ENCODE measurements at places on chromosomes 3 and 15.

GRCh38 chr15:76866716-76867321 is 38.3 kb downstream of the SCAPER start:
- DNase-seq, result no peak

DNA sequence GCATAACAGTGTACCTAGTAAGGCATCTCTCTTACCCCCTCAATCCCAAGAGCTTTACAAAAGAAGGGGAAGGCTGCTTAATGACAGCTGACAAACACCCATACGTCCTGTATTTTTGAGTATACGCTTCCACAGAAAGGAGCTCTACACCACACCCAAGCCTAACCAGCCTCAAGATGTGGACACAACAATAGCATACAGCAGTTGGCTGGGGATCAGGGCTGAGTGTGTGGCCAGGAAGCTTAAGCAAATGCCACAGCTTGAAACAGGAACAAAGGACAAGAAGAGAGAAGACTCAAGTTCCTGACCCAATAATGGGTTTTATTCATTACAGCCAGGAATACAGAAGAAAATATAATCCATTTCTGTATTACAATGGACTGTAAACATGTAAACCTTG is 6.9 kb downstream of the HEXA start:
- DNase-seq, result no peak

DNA sequence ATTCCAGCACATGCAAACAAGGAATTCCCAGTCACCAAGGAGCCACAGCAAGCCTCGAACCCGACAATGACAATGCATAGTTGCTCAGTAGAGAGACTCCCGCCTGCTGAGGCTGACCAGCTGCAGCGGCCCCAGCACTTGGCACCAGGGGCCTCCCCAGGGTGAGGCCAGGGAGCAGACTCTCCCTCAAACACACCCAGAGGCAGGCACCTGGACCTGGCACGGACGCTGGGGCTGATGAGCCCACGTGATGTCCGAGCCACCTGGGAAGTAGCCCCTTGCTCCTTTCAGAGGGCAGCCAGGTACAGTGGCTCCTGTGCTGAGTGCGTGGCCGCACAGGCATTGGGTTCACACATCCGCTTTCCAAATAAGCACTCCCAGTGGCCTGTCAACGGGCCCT is 315.9 kb upstream of the TGFBR2 start:
- DNase-seq, result no peak

DNA sequence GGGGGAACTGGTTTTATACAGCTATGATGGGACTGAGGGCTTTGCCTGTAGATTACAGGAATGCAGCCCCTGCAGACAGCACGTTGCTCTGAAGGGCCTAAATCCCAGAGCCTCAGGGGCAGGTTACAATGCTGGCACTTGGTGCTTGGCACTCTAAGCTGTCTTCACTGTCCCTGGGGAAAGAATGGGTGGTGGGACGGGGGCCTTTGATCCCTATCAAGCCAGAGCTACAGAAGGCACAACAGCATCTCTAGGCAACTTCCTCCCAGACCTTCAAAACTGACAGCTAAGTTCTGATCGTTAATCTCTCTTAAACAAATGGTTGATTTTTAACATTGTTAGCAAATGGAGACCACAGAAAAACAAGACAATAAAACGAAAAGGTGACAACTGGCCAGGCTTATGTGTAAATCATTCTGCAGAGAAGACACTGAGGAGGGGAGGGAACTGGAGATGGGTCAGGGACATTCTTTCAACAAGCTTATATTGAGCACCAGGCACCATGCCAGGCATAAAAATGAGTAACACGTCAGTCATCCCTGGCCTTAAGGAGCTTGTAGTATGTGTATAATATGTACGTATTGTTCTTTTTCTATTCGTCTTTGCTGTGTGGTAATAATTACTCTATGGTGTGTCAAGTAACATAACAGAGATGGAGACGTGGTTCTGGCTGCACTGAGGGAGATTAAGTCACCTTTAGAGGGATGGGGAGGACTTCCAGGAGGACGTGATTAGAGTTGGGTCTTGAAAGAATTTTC is 49.1 kb downstream of the CA12 start:
- no peak for DNase-seq

DNA sequence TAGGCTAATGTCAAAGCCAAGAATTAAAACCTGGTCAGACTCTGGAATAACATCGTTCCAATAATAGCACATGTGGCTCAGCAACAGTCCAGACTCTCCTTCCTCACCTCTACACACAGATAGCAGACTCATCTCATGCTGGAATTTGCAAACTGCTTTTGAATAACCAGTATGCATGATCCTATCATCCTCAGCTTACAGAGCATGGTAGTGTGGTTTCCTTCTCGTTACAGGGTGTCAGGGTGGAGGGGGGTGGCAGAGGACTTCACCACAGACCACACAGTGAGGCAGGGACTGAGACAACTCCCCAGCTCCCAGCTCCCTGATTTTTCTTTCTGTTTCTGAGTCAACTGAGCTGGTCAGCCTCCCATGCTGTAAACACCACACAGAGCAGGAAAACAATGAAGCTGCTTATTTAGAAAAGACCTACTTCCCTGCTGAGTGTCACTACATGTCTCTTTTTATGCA is 101.6 kb downstream of the RPL22L1 start:
- DNase-seq, result no peak

- DNase-seq, result no peak
Observed at GRCh38 chr3:25775936-25776335, 7.3 kb downstream of the NGLY1 start.

- no peak for DNase-seq
Observed at GRCh38 chr3:30778933-30779332, 115.5 kb downstream of the GADL1 start.

- no peak for DNase-seq
Observed at GRCh38 chr3:178170698-178171535, 365.3 kb upstream of the KCNMB2 start.

DNA sequence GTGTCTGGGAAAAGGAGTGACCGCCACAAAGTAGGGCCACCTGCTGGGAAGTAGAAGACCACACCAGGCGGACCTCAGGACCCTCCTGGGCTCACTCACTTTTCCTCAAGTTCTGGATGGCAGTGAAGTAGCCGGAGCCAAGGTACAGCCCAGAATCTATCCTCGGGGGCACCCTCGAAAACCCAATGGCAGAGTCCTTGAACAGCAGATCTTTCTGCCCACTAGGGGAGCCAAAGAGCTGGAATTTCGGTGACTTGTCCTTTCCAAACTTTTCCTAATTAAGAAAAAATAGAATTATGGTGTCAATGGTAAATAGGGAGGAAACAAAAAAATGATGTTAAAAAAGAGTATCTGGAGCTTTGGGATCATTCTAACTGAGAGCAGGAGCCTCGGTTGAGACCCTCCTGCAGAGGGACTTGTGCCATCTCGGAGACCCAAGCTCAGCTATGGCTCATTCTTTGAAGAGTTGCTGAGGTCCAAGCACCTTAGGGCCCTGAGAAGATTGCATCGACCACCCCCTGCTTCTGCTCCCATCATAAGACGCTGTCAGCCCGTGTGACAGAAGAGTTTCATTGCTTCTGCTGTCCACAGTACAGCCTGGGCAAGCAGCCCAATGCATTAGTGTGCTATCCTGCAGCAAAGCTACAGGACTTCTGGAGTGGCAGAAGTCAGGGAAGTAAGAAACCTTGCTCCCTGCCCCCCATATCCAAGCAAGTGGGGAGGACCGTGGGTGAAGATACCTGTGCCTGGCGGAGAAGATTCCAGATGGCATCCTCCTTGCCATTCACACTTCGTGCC is 14.8 kb downstream of the LTF start:
- DNase-seq, result no peak

GRCh38 chr3:115279939-115280338 is 132.9 kb upstream of the ZBTB20 start:
- no peak for DNase-seq

- no peak for DNase-seq
Observed at GRCh38 chr15:61527836-61528580, 298.9 kb upstream of the RORA start.

DNA sequence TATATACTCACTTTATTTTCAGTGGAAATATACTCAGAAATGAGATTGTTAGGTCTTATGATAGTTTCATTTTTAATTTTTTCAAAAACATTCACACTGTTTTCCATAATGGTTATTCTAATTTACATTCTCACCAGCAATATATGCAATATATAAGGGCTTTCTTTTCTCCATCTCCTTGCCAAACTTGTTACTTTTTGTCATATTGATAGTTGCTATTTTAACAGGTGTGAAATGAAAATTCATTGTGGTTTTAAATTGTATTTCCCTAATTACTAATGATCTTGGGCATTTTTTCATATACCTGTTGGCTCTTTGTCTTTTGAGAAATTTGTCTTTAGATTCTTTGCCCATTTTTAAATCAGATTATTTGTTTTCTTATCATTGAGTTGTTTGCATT is 325.2 kb downstream of the DIPK2A start:
- DNase-seq, result no peak

GRCh38 chr3:62803276-62803675 is 71.9 kb downstream of the CADPS start:
- DNase-seq, result no peak

DNA sequence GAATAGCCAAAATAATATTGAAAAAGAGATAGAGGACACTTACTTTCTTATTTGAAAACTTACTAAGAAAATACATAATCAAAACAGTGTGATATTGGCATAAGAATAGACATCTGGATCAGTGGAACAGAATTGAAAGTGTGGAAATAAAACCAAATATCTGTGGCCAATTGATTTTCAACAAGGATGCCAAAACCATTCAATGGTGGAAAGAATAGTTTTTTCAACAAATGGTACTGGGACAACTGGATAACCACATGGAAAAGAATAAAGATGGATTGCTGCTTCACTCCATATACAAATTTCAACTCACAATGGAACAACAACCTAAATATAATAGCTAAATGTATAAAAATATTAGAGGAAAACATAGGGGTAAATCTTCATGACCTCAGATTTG is 152.5 kb upstream of the GPR149 start:
- DNase-seq, result no peak

- DNase-seq, result no peak
Observed at GRCh38 chr15:58962662-58963565, 24.5 kb upstream of the RNF111 start.

DNA sequence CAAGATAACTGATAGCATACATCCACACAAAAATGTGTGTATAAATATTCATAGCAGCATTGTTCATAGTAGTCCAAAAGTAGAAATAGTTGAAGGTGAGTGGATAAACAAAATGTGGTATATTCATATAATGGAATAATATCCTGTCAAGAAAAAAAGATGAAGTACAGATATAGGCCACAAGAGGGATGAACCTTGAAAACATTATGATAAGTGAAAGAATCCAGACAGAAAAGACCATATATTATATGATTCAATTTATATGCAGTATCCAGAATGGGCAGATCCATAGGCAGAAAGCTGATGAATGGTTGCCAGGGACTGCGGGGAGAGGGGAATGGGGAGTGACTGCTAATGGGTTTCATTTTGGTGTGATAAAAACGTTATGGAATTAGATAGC is 54.3 kb upstream of the TNIK start:
- no peak for DNase-seq

GRCh38 chr15:80721476-80721875 is 26.4 kb downstream of the ABHD17C start:
- no peak for DNase-seq

DNA sequence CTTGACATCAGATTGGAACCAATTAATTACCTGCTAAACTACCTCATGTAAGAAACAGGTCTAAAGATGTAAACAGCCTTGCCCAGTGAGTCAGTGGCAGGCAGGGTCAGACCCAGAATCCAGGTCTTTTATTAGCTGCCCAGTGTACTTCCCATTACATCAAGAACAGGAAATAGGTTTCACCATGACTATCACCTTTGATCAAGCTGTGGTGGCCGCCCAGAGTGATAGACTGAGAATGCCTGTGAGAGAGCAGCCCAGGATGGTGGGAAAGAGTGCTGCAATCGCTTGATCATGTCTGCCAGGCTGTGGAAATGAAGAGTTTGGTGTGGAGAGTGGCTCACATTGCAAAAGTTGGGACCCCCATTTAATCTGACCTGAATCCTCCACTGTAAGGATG is 61.3 kb upstream of the PIAS1 start:
- DNase-seq, result no peak

DNA sequence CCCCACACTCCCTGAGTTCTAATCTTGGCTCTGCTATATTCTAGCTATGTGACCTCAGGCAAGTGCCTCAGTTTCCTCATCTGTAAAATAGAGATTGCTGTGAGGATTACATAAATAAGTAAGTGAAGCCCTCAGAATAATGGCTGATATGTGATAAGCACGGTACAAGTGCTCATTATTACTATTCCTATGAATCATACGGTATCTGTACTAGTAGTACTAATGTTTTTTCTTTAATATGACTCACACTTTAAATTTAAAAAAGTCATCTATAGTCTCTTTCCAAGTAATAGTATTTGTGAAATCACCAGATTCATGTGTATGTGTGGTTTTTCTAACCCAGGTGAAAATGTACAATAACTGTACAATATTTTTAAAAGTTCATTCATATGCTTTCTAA is 58.7 kb downstream of the CLDN11 start:
- DNase-seq, result no peak
